ENCODE measurements at places on chromosomes 7 and 10.
A peak's percentile ranks its signal among the peaks of the same experiment; 100 is the strongest.

DNA sequence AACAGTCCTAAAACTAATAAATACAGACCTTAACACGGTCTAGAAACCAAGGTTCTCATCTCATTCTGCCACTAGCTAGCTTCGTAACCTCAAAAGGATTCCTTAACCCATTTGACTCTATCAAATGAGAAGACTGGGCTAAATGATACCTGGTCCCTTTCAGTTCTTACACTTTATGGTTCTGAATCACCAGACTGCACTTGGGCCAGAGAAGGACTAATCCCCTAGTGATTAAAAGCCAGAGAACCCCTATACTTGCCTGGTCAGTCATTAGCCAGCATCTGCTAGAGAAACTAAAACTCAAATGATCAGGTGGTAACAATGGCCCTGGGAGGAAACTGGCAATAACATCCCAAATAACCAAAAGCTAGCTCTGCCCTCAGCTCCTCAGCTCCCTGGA lies 16.8 kb downstream of the TMEM243 start:
- DNase-seq, result no peak

- no peak for DNase-seq
Observed at GRCh38 chr10:48598243-48598935, 6.5 kb downstream of the ARHGAP22 start.

GRCh38 chr7:3592401-3593134 lies 291.5 kb downstream of the SDK1 start:
- no peak for DNase-seq

GRCh38 chr10:68133523-68133922 lies 24.2 kb downstream of the MYPN start:
- DNase-seq, result no peak

DNA sequence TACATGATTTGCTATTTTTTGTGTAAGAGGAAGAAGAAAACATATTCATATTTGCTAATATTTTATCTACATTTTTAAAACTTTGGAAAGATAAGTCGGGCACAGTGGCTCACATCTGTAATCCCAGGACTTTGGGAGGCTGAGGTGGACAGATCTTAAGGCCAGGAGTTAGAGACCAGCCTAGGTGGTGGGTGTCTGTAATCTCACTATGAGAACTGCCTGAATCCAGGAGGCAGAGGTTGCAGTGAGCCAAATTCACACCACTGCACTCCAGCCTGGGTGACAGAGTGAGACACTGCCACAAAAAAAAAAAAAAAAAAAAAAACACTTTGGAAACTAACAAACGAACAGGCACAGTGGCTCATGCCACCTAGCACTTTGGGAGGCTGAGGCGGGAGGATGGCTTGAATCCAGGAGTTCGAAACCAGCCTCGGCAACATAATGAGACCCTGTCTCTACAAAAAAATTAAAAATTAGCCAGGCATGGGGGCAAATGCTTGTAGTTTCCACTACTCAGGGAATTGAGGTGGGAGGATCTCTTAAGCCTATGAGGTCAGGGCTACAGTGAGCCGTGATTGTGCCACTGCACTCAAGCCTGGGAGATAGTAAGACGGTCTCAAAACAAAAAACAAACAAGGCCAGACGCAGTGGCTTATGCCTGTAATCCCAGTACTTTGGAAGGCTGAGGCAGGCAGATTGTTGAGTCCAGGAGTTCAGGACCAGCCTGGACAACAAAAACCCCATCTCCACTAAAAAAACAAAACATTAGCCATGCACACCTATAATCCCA lies 25.6 kb downstream of the HERC4 start:
- no peak for DNase-seq

GRCh38 chr7:16590424-16590823 lies 55.1 kb downstream of the ANKMY2 start:
- no peak for DNase-seq

DNA sequence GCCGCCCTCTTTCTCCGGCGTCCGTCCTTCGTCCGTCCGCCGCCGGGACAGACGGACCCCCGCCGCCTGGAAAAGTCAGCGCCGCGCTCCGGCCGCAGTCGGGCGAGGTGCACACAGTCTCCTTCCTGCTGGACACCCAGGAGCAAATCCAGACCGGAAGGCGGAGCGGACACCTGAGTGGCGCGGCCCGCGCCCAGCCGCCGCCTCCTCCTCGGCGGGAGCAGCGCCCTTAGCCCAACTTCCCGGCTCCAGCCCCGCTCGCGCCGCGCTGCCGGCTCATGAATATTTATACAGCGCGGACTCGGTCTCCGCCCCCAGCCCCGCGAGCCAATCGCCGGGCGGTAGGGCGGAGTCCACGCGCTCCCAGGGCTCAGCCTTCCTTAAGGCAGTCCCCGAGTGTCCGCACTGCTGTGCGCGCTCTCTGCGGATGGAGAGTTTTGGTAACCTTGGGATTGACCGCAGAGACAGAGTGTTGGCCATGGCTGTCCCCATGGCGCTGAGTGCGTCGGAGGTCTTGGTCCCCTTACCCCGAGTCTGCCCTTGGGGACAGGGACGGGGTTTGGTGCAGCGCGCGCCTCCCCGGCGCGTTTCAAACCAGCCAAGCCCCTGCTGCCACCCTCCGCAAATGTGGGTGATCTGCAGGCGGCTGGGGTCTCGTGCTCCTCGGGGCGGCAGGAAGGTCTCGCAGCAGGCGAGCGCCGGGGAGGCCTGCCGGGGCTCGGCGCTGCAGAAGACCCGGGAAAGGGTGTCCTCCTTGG lies at the start of gene FZD8:
TSS of gene FZD8 (minus strand) at position 262 of the 758 bp plus-strand sequence. CDS start 867 bp downstream, outside the sequence.
- DNase-seq, result peak; percentile 62

DNA sequence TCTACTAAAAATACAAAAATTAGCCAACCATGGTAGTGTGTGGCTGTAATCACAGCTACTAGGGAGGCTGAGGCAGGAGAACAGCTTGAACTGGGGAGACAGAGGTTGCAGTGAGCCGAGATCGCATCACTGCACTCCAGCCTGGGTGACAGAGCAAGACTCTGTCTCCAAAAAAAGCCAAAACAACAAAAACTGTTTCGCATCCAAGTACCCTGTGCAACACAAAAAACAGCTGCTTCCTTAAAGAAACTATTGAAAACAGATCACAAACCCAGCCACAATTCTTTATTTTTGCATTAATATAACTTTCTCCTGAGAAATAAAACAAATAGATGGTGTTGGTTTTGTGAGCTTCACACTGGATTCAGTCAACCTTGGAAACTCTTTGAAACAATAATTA lies 112.1 kb upstream of the AFAP1L2 start:
- no peak for DNase-seq

DNA sequence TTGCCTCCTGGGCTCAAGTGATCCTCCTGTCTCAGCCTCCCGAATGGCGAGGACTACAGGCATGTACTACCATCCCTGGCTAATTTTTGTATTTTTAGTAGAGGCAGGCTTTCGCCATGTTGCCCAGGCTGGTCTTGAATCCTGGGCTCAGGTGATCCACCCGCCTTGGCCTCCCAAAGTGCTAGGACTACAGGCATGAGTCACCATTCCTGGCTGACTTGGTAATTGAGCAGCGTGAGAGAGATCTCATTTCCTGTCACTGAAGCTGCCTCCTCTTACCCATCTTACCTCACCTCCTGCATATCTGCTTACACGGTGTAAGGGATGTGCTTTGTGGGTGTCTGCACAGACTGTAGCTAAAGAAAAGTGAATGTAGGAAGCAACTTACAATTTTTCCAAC lies 9.7 kb downstream of the IFIT3 start:
- DNase-seq, result peak; percentile 63

DNA sequence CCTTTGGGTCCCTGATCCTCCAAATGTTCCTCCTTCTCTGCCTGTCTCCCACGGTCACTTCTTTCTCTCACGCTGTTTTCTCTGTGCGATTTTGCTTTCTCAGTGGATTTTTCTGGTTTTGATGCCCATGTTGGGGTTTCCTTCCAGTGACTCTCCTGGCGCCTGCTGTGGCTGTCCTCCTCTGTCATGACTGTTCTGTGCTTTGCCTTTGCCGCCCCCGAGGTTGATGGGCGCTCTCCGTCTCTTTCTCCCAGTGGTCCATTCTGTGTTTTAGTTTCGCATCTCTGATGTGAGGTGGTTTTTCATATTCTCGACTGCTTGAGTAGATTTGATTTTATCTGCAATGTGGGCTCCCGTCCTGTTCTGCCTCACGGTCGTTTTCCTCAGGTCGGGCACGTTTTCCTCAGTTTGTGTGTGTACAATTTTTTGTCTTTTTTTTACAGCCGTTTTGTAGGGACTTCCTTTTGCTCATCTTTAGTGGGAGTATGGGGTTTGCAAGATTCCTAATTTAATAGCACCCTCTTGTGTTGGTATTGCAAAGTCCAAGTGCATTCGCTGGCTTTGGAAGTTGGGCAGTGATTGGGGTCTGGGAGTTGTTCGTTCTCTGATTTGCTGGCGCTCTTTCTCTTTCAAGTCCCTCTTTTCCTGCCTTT lies 100.0 kb downstream of the INPP5A start:
- DNase-seq, result peak; percentile 49
